ENCODE measurements at places on chromosomes 1 and 21.

- no peak for DNase-seq
These were observed 56.7 kb downstream of the LRRN2 start for GRCh38 chr1:204628868-204629267.

GRCh38 chr1:237042526-237042891 lies 525 bp downstream of the RYR2 start:
- no peak for DNase-seq

DNA sequence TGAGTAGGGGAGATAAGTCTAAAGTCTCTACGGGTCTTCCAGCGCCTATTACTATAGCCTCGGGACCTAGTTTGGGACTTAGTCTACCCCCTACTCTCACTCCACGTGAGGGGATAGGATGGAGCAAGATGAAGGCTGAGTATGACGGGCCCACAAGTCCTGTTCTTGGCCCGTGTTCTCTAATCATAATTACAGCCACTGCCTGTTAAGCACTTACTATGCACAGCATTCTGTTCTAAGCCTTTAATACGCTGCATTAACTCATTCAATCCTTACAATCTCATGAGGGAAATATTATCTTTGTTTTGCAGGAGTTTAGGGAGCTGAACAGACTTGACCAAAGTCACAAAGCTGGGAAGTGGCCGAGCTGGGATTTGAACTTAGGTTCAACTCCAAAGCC lies 23.9 kb upstream of the EPB41 start:
- no peak for DNase-seq

GRCh38 chr21:28063241-28064216 lies 929.1 kb downstream of the LTN1 start:
- no peak for DNase-seq
